Activated CD8-positive, alpha-beta memory T cell treated with anti-CD3 and anti-CD28 coated beads, Interleukin-2, amount 50 U/mL, for 48 hours (primary cell): ENCODE measurements at places on chromosomes 5 and 9.

DNA sequence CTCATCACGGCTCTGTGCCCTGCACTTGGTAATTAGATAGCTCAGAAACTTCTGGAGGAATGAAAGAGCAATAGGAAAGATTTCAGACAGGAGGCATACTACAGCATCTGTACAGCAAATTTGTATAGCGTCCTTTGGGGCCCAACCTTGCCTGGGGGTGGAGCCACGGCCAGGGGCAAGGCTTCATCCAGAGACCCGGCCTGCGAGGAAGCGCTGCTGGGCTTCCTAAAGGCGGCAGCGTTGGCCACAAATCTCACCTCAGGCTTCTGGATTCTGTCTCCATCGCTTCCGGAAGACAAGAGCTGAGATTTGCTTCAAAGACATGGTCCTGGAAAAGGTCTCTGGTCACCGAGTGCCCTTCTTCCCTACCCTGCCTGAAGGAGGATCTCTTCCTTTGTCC lies 12.2 kb upstream of the SPATA31D1 start:
- DNase-seq, result no peak

DNA sequence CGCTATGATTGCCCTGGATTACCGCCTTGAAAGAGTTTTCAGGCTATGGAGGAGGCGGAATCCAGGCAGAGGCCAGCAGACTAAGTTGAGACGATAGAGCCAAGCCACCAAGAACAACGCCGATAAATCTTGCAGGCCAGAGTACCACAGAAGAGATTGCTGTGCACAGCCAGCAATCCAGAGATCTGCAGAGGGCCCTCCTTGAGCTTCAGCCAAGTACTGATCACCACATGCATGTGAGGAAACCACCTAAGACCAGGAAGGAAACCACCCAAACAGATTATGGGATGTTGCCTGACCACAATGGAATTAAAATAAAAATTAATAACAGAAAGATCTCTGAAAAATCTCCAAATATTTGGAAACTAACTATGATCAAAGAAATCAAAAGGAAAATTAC lies 74.9 kb downstream of the GCNT4 start:
- no peak for DNase-seq

DNA sequence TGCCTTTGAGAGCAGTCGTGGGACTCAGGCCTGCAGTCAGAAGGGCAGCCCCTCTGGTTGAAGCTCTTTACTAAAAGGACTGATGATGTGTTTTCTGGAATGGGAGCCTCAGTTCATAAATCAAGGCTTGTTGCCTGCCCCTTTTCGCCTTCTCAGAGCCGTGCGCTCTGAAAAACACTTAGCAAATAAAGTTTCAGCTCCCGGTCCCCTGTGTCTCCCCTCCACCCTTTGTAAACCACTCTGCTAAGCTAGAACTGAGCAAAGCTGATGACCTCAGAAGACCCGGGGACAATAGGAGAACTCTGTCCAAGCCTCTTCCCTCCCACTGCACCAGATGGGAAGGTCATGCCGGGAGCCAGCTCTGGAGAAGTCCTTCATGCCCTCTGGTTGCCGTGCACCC lies 39.3 kb upstream of the ADRA1B start:
- no peak for DNase-seq

GRCh38 chr5:126514558-126515141 lies 80.4 kb downstream of the ALDH7A1 start:
- no peak for DNase-seq

GRCh38 chr5:52870448-52870847 lies 82.7 kb downstream of the ITGA1 start:
- no peak for DNase-seq

- no peak for DNase-seq
Observed at GRCh38 chr5:95956021-95956899, 5.4 kb downstream of the ELL2 start.

GRCh38 chr5:111345731-111346130 lies 121.5 kb downstream of the CAMK4 start:
- no peak for DNase-seq

GRCh38 chr5:163564321-163564938 lies 59.0 kb downstream of the MAT2B start:
- peak; percentile 79 for DNase-seq

GRCh38 chr5:141031006-141031405 lies 20.2 kb upstream of the PCDHB1 start:
- no peak for DNase-seq

DNA sequence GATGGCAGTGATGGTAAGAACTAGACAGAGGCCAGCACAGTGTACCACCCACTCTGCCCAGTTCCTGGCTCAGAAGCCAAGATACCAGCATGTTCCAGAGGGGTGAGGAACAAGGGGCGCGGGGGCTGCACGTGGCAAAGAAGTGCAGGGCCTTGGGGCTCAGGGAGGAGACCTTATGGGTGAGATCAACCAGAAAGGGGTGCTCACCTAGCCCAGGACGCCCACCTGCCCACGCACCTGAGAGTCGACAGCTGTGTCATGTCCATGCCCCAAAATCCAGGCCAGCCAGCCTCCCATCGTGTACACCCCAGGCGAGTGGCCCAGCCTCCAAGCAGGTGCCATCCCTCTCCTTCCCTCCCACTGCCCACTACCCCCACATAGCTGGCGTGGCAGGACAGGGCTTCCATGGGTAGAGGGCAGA lies 34.9 kb downstream of the BICD2 start:
- DNase-seq, result no peak

GRCh38 chr5:59543821-59544442 lies 349.6 kb downstream of the PDE4D start:
- no peak for DNase-seq

GRCh38 chr5:107533910-107534876 lies 136.5 kb downstream of the EFNA5 start:
- DNase-seq, result no peak

- DNase-seq, result no peak
Observed at GRCh38 chr9:137464291-137464999, 5.3 kb upstream of the NSMF start.

DNA sequence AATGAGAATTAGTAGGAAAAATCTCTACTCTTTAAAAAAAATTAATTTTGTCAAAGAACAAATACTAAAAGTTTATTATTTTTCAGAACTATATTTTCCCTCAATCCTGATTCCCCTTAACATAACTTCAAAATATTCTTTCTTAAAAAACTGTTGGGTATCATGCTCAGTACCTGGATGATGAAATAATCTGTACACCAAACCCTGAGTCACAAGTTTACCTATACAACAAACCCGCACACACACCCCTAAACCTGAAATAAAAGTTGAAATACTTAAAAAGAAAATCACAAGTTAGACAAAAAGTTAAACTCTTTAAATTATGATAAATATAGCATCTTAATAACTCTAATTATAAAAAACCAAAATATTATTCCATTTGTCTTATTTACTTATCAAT lies 812.3 kb downstream of the MAT2B start:
- DNase-seq, result no peak

DNA sequence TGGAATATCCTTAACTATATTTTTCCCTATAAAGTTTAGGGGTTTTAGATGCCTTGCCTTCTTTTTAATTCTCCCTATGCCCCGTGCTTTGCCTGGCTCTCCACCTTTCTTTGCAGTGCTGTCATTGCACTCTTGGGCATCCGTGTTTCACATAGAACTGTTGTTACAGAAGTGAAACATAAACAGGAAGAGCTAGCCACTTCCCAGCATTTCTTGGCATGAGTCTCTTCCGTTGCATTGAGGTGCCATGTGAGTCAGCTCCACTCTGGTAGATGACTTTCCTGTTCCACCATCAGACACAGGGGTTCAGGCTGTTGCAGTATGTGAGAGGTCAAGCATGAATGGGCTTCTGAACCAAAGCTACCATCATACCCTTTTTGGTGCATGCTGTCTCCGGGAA lies 73.4 kb downstream of the ANGPTL2 start:
- DNase-seq, result no peak

DNA sequence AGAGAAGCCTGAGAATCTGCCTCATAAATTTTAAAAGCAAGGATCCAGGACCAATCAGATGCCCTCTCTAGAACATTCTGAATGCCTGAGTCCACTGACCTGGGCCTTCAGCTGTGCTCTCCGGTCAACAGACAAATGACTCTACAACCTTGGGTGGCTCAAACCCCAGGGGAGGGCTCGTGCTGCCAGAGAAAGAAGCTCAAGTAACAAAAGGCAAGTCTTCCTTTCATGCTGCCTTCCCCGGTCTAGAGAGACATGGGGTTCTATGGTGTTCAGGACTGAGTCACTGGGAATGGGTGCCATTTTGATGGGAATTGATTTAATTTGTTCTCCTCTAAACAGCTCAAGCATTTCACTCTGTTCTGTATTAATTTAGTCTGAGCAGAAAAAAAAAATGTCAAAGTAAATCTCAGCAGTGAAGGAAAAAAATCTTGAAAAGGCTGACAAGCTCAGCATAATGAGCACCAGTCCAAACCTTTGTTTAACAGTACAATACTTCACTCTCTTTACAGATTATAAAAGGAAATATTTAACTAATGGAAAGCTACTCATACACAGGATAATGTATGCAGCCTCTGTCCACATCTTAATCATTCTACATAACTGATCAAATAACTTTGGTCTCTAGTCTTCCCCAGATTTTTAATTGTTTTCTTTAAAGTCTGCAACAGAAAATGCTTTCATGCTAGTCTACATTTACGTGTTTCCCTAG lies 191.0 kb downstream of the GLIS3 start:
- DNase-seq, result no peak

DNA sequence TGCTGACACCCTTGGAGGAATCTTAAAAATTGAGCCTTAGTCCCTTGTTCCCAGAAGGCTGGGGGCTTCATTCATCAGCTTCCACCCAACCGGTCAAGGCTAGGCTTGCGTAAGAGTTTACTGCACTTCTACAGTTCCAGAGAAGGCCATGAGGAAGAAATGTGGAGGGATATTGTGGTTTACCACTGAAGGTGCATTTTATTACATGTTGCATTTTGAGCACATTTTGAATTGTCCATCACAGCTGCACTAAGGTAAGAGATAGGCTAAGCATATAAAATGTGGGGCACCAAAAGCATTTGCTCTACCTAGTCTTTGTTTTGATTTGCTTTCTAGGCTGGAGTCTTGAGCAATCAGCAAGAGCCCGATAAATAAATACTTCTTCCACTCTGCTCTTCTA lies 167.1 kb upstream of the PAPPA start:
- no peak for DNase-seq

GRCh38 chr5:36502608-36503007 lies 103.8 kb upstream of the SLC1A3 start:
- DNase-seq, result no peak

DNA sequence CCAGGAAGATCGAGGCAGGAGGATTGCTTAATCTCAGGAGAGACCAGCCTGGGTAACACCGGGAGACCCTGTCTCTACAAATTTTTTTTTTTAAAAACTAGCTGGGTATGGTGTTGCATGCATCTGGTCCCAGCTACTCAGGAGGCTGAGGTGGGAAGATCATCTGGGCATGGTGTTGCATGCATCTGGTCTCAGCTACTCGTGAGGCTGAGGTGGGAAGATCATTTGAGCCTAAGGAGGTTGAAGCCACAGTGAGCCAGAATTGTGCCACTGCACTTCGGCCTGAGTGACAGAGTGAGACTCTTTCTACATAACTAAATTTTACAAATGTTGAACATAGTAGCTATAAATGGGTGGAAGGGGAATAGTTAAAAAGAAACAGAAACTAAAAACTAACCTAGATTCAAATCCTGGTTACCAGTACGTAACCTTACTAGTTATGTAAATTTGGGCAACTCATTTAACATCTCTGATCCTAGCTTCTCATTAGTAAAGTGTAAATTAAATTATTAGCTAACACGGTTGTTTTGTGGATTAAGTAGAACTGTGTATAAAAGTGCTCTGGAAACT lies 41.7 kb downstream of the TMEM161B start:
- no peak for DNase-seq

- DNase-seq, result no peak
Observed at GRCh38 chr9:23587433-23587832, 238.6 kb downstream of the ELAVL2 start.

DNA sequence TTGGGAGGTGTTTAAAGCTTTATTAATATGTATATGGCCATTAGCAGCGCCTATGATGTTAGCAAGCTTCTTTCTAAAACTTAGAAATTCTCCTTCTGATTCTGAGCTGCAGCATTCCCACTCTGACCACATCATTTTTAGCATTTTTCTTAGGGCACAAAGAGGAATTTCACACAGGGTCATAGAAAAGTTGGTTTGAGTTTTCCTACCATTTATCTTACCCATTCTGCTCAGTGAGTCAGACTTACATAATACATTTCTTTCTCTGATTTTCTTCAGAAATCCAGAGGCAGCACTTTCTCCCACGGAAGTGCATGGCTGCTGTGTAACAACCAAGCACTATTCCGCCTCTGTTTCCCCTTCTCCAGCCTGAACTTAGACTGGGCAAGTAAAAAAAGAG lies 246.6 kb downstream of the ARL15 start:
- no peak for DNase-seq

DNA sequence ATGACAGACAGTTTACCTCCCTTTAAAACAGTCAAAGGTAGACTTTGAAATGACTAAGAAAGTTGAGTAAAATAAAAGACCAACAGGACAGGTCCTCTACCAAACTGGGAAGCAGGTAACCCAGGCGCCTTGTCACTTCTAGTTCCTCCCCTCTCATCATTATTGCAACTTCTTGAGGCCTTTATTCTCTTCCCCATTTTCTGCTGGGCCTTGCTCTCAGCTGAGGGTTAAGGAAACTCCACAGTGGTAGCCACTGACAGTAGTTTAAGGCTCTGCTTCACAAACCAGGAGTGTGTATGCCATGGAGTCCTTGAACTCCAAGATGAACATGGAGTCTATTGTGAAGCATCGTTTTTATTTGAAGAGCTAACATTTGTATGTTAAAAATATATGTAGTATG lies 36.9 kb upstream of the TCERG1 start:
- no peak for DNase-seq

- DNase-seq, result peak; percentile 54
Observed at GRCh38 chr5:78647838-78648358, 674 bp downstream of the LHFPL2 start.

DNA sequence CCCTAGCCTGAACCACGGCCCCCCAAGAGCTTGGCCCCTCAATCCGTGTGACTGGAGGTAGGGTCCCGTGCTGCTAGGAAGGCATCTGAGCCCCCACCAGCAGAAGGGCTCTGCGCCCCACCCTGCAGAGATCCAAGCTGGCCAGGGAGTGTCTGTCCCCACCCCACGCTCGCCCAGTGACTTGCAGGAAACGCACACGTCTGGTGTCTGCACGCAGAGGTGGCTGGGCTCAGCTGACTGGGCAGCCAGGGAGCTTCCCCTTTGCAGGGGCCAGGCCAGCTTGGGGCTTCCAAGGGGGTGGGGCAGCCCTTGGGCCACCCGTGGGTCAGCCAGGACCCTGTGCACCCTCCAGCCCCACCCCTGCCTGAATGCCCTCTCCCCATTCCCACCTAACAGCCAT lies 24.3 kb downstream of the NOTCH1 start:
- no peak for DNase-seq

DNA sequence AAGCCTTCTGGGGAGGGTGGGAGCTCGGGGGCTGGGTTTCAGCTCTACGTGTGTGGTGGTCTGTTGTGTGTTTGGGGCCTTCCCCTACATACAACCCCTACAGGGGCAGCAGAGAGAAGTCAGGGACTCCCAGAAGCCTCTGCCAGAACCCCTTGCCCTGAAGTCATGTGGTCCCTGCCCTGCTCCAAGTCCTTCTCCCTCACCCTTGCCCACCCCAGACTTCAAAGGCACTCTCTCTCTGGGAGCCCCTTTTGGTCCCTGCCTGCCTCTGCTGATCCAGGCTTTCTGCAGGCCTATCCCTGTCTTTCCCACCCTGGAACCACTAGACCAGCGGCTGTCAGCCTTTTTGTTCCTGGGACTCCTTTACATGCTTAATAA lies 61.1 kb upstream of the PSD2 start:
- DNase-seq, result no peak
